AG09309 (cell line): ENCODE measurements at places on chromosomes 13 and 19.

DNA sequence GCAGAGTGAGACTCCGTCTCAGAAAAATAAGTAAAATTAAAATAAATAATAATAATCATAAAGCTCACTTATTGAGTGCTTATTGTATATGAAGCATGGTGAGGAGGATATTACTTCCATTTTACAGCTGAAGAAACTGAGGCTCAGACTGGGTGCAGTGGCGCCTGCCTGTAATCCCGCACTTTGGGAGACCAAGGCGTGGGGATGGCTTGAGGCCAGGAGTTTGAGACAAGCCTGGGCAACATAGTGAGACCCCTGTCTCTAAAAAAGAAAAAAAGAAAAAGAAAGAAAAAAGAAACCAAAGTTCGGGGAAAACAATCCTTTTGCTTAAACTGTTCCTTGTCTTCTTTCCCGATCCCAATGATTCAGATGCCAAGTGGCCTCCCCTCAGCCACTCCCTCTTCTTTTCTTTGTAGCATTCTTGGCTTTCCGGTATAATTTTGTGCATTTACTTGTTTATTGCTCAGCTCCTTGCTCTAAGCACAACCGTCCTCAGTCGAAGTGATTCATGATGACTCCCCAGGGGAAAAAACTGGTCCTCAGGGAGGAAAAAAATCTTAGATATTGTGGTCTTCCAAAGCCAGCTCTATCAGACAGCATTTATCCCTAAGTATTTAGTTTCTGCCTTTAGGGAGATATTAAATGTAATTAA lies 965 bp upstream of the EIF3G start:
- peak; percentile 81 for DNase-seq

- no peak for DNase-seq
Observed at GRCh38 chr13:48531416-48532255, 1.2 kb downstream of the RCBTB2 start.

DNA sequence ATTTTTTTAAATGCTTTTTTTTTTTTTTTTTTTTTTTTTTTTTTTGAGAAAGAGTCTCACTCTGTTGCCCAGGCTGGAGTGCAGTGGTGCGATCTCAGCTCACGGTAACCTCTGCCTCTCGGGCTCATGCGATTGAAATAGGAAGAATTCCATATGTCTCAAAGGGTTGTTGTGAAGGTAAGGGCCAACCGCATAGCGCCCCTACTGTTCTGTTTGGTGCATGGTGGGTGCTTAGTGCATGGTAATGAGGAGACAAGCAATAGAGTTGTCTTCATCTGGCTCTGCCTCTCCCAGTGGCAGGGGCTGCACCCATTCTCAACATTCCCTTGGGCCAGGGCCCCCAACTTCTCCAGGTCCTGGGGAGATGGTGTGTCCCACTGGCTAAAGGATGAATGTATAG lies 68.7 kb downstream of the RASL11A start:
- DNase-seq: no peak

DNA sequence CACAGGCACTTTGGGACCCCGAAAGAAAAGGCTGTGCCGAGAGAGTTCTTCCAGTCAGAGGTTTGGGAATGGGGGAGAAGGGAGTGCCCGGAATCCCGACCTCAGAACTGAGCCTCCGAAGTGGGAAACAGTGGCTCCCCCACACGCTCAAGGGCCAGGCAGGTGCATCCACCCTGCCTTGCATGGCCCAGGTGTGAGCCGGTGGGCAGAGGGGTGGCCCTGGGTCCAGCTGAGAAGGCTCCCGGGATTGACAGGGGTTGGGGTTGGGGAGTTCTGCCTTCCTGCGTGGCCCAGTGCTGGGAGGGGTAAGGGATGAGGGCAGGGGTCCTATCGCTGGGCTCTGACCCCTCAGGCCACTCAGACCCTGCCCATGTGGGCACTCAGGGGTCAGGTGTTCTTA lies 163.5 kb upstream of the TUBA3C start:
- DNase-seq: no peak

- DNase-seq: no peak
Observed at GRCh38 chr13:22320991-22321390, 650.1 kb downstream of the FGF9 start.

- no peak for DNase-seq
Observed at GRCh38 chr13:79417741-79418140, 11.7 kb upstream of the RBM26 start.

GRCh38 chr13:27638001-27638400 lies 16.3 kb downstream of the POLR1D start:
- no peak for DNase-seq

DNA sequence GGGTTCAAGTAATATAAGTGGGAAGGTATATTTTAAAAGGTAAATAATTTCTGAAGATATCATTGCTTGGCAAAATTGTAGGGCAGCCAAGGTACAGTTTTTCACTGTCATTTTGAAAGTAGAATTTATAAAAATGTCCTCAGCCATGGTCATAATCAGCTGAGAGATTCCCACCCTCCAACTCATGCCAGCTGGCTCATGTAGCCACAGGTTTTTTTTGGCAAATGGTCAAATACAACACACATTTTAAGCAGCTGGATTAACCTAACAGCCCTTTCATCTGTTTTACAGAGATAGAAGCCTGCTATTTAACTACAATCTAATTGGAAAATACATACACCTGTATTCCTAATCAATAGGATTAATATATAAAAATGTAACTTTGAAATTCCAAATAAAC lies 619.2 kb upstream of the SGCG start:
- DNase-seq: no peak

GRCh38 chr19:50512112-50512998 lies 1.4 kb downstream of the ASPDH start:
- DNase-seq: no peak

DNA sequence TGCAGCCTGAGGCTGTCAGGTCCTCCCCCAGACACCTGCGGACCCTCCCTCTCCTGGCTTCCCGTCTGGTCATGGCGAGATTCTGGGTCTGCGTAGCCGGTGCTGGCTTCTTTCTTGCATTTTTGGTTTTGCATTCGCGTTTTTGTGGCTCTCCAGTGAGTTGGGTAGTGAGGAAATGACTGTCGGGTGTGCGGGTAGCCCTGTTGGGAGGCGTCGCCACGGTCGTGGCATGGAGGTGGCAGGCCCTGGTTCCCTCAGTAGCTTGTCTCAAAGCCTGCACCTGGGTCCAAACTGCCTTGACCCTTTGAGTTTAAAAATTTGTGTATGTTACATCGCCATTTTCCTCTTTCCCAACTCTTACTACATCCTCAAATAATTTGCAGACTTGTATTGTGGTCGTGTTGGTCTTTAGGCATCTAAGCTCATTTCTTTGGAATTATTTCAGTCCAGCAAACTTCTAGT lies 344 bp downstream of the NHLRC3 start:
- DNase-seq: no peak

DNA sequence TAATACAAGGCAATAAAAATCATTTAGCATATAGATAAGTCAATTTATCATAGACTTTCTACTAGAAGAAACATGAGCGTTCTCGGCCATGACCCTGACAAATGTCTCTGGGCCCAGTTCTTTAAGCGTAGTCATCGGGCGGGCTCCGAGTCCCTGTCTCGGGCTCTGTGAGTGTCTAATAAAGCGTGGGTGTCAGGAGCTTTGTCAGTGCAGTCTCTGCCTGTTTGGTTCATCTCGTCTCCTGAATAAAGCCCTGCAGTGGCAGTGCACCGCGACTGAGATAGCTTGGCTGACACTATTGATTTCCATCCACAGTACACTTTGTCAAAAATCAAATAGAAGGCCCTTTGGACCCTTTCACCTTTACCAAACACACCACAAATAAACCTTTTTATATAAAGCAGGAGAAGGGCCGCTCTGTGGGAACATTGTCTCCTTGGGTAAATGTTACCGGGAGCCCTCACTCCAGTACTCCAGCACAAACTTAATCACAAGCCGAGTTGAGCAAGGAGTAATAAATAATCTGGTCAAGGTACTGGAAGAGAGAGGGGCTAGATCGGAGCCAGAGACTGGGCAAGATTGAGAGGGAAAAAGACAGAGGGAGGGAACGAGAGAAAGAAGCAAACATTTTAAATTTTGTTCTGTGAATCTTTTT lies 368.2 kb upstream of the TSHZ3 start:
- no peak for DNase-seq

DNA sequence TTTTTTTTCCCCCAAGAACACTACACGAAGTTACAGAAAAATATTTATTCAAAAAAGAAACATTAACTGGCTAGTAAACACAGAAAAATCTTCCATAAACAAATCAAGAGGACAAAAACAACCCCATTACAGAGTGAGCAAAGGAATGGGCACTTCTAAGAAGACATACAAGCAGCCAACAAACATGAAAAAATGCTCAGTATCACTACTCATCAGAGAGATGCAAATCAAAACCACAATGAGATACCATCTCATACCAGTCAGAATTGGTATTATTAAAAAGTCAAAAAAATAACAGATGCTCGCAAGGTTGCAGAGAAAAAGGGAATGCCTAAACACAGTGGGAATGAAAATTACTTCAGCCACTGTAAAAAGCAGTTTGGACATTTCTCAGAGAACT lies 131.7 kb downstream of the UGGT2 start:
- no peak for DNase-seq

GRCh38 chr19:45814166-45814780 lies 835 bp downstream of the RSPH6A start:
- DNase-seq: no peak

GRCh38 chr13:110132225-110132982 lies 174.6 kb downstream of the COL4A1 start:
- no peak for DNase-seq

DNA sequence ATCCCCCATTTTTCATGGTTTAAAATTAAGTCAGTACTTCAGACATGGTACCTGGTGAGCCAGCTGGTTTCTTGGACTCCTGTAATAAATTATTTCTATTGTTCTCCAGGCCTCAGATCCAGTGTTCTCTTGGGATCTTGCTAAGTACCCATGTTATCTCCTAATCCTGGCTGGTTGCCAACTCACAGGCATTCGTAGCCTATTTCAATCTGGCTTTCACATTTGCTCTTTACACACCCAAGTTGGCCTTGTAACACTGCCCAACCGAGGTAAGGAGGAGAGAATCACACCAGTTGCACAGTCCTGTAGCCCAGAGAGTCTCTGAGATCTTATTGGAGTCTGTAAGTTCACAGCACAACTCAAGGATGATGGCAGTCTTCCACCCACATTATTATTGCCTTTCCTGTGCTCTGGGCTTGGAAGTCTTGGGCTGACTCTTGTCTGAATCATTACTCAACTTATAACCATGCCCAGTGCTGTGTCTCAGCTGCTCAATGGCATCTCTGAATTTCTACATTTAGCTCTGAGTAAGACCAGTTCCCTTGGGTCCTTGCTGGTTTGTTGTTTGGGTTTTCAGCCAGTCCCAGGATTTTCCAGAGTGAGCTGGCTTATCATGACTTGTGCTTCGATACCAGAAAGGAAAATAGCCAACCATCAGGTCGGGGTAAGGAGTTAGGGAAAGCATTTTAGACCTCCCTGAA lies 76.6 kb upstream of the KLF12 start:
- DNase-seq: peak; percentile 98
